EH (cell line): ENCODE measurements at places on chromosomes 1 and 21.

DNA sequence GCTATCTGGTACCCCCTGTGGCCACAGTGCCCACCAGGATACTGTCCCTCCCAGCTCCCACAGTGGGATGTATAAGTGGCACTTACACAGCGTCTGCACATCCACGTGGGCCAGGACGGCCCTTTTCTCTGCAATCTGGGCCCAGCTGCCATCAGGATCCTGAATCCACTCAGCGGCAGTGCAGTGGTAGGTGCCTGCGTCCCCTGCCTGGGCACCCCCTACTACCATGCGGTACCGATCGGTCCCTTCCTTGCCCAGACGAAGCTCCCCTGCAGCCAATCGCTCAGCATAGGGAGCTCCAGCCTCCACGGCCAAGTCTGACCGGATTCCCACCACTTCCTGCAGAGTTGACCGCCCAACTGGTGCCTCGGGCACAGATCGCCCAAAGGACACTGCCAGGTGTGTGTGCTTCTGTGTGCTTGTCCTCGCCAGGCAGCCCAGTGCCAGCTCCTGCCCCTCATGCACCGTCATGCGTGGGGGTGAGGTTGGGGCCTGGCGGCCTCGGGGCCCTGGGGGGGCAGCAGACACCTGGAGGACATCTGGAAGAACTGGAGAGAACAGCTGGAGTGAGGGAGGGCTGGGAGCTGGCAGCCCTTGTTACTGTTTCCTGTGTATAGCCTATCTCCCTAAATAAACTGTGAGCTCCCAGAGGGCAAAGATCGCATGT lies 4.7 kb downstream of the IGSF8 start:
- no peak for DNase-seq

GRCh38 chr1:157181790-157182189 lies 43.6 kb upstream of the ETV3 start:
- no peak for DNase-seq

DNA sequence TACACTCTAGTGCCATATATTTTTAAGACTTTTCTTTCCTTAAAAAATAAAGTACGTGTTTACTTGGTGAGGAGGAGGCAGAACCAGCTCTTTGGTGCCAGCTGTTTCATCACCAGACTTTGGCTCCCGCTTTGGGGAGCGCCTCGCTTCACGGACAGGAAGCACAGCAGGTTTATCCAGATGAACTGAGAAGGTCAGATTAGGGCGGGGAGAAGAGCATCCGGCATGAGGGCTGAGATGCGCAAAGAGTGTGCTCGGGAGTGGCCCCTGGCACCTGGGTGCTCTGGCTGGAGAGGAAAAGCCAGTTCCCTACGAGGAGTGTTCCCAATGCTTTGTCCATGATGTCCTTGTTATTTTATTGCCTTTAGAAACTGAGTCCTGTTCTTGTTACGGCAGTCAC lies 25.2 kb downstream of the PSEN2 start:
- no peak for DNase-seq

GRCh38 chr21:20258542-20258941 lies 739.7 kb upstream of the NCAM2 start:
- DNase-seq, result no peak

DNA sequence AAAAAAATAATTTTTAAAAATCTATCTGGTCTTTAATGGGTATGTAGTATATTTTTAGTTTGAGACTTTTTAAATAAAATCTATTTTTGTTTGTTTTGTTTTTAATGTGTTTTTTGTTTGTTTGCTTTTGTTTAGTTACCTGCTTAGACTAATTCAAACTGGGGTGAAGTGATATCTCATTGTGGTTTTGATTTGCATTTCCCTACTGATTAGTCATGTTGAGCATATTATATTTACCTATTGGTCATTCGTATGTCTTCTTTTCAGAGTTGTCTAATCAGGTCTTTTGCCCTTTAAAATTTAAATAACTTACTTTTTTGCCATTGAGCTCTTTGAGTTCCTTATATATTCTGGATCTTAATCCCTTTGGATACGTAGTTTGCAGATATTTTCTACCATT lies 20.3 kb downstream of the CD1B start:
- DNase-seq, result no peak

DNA sequence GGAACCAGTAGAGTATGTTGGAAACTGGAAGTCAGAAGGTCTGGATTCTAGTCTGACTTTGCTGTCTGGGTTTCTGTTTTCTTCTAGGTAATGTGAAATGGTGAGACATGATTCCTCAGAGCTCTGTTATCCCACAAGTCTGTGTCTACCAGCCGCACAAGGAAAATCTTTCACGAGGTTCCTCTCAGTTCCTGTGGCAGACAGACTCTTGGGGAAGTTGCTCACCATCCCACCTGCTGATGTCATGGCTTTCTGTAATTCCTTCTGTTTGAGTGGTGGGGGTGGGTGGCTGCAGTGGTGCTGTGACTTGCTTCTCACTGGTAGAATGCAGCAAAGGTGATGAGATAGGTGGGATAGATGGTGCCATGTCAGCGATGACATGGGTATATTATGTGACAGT lies 17.1 kb upstream of the SCMH1 start:
- DNase-seq, result no peak

DNA sequence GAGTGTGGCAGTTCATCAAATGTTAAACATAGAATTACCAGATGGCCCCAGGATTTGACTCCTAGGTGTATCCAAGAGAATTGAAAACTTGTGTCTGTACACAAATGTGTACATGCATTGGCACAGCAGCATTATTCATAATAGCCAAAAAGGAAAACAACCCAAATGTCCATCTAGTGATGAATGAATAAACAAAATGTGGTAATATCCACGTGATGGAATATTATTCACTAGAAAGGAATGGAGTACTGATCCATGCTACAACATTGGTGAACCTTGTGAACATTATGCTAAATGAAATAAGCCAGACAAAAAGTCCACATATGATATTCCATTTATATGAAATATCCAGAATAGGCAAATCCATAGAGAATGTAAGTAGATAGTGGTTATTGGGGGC lies 77.7 kb downstream of the RAVER2 start:
- peak; percentile 36 for DNase-seq

DNA sequence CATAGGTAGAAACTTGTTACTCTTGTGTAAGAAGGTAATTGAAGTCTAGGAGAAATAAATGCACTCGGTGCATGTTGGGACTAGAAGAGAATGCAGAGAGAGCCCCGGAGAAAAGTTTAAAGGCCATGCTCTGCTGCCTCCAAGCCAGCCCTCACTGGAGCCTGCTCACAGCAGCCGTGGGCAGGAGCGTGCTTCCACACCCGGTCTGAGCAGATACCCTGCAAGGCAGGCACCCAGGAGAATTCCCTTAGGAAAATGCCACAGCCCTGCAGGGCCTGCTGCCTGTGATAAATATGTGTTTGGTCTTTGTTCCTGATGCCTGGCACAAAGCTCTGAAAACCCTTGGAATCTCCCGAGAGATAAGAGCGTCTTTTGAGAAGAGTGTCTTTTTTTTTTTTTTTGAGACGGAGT lies 22.8 kb downstream of the C2CD2 start:
- DNase-seq, result no peak

- DNase-seq, result no peak
These were observed 32.0 kb downstream of the SORT1 start for GRCh38 chr1:109365642-109366204.

GRCh38 chr1:191453487-191453886 lies 704.8 kb upstream of the RGS18 start:
- DNase-seq, result no peak

GRCh38 chr1:118247593-118247992 lies 62.6 kb upstream of the SPAG17 start:
- DNase-seq, result peak; percentile 29

DNA sequence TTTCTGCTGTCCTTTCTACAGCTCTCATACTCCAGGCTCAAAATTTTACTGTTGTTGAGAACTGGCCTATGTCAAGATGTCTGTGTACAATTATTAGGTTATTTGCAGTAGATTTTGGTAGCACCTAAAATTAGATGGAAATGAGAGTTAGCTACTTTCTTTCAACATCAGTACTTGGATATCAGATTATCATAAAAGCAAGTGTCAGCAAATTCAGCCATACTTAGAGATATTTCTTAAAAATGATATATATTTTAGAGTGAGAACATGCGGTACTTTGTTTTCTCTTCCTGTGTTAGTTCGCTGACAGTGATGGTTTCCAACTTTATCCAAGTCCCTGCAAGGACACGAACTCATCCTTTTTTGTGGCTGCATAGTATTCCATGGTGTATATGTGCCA lies 351.8 kb upstream of the LRRC7 start:
- DNase-seq, result no peak

- no peak for DNase-seq
These were observed 30.2 kb downstream of the EVA1C start for GRCh38 chr21:32442566-32443318.

DNA sequence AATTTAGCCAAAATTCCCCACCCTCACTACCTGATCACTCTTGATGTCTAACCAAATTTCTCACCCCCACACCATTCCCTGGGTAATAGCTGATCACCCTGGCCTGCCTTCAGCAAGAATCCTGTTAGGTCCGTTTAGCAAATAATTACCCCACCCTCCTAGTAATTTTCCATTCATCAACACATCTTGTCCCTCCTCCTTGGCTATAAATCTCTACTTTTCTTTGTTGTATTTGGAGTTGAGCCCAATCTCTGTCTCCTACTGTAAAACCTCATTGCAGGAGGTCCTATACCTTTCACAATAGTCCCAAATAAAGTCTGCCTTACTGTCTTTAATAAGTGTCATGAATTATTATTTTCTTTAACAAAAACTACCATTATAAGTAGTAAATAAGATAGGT lies 6.9 kb upstream of the PRKAA2 start:
- no peak for DNase-seq

GRCh38 chr1:76191561-76191960 lies 117.0 kb downstream of the ST6GALNAC3 start:
- no peak for DNase-seq

DNA sequence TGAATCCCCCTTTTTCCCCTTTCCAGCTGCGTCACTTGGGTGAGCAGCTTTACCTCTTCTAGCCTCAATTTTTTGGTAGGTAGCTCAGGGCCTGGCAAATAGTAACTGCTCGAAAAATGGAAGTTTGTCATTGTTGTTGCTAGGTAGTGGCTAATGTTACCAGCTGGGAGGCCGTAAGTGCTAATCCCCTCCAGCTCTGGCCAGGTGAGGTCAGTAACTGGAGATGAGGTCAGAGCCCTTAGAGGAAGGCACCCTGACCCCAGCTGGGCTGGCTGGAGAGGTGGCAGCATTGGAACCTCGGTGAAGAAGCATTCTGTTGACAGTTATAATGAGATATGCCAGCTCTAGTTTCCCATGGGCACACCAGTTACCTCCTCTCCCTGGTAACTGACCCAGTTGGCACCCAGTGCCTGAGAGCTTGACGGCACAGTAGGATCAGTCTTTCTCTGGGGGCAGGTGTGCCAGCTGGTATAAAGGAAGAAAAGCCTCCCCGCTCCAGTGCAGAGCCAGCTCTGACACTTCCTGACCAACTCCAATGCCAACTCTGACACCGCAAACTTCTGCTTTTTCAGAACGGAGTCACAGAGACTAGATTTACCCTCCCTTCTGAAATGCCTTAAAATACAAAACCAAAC lies 35.0 kb upstream of the SLC2A1 start:
- no peak for DNase-seq

GRCh38 chr1:46521414-46521813 lies 30.0 kb downstream of the KNCN start:
- DNase-seq, result no peak

- no peak for DNase-seq
These were observed 319.5 kb upstream of the USP24 start for GRCh38 chr1:55534565-55535121.

DNA sequence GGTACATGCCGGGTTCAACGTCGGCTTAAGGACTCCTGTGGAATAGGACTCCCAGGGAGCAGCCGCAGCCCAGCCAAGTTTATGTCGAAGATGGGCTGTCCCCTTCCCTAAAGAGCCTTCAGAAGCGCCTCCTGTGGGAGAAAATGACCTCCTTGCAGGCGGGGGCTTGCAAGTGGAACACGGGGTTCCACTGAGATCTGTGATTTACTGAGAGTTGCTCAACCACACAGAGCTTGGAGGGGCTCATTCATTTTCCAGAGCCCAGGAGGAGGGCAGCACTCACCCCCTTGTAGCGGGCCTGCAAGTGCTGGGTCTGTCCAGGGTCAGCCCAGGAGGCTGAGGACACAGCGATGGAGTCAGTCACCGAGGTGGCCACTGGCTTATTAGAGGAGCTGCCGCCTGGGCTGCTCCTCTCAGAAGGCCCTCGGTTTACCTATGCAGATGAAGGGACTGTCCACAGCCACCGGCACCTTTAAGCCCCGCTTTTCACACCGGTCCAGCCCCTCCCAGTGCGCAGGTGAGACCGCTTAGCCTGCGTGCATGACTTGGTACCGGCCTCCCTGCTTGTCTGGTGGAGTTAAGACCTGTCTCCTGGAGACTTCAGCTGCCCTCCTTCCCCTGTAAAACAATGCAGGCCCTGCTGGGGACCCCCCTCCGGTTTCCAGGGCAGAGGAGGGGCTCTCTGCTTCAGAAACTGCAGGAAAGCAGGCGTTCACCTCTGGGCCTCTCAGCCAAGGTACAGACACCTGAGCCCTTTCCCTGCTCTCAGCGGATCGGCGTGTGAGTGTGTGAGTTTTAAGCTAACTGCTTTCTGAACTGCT lies 57.5 kb downstream of the ATP5PO start:
- no peak for DNase-seq

DNA sequence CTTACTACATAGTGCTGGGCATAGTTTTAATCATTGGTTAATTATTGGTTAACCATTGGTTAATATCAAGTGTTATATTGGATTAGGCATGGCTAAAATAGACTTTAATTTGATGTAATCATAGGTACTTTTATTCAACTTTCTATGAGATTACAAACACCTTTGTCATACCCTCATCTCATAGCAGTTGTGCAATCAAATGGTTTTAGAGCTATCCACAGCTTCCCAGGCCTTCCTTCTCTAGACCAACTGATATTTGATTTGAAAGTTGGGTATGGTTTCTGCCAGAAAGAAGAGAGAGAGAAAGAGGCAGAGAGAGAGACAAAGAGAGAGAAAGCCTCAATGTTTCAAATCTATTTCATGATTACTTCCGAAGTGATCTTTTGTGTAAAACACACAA lies 9.6 kb upstream of the RGS1 start:
- DNase-seq, result no peak

- no peak for DNase-seq
These were observed 111.9 kb downstream of the GLIS1 start for GRCh38 chr1:53627031-53627430.

DNA sequence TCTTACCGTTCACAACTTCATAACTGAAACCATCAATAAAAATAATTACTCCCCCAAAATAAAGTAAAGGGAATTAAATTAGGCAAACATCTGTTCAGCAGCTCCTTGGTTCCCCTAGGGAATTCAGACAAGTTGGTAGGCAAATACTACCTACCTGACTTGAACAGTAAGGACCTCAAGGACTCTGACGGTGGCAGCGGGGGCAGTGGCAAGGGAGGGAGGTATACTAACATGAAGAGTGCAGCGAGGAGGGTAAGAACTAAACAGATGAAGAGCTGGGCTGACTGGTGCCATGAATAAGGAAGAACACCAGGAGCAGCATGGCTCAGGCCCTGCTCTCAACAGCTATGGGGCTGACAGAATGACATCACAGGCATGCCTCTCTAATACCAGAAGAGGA lies 33.1 kb downstream of the MTOR start:
- DNase-seq, result no peak

- DNase-seq, result no peak
These were observed 10.3 kb upstream of the TEDDM1 start for GRCh38 chr1:182410620-182411273.
